ENCODE measurements at places on chromosomes 4 and X.

- no peak for DNase-seq
Observed at GRCh38 chr4:74266081-74266480, 42.2 kb upstream of the EPGN start.

DNA sequence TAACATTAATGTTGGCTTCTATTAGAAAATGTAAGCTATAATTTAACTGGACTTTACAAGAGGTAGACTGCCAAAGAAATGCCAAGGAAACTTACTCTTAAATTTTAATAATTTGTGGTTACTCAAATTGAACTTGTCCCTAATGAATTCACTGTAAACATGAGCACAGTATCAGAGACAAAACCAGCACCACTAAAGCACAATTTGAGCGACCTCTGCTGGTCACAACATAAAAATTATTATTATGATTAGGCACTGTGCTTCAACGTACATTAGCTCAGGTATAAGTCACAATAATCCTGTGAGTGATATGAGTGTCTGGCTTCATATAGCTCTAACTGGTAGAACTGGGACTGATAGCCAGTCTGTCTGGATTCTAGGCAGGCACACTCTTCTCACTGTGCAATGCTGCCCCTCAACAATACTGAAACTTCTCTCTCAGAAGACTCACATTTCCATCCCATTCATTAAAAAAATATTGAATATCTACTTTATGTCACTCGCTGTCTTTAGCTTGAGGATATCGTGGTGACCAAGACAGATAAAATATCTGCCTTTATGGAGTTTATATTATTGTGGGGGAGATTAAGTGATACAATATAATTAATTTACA is 8.0 kb downstream of the NUDT6 start:
- no peak for DNase-seq

GRCh38 chr4:46386570-46386969 is 3.4 kb downstream of the GABRA2 start:
- no peak for DNase-seq

DNA sequence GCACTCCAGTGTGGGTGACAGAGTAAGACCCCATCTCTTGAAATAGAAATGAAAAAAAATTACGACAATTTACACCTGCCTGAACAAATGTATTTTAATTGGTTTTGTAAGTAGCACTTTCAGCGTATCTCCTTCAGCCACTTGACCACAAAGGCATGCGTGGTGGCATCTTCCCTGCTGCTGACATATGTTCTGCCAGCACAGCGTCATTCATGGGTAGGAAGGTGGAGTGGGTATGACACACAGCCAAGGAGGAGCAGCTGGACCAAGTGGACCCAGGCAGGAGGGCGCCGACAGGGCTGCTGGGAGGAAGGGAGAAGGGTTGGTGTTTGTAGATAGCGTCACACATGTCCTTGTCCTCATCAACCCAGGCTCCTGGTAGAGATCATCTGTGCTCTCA is 28.6 kb upstream of the CLDN34 start:
- DNase-seq, result no peak

DNA sequence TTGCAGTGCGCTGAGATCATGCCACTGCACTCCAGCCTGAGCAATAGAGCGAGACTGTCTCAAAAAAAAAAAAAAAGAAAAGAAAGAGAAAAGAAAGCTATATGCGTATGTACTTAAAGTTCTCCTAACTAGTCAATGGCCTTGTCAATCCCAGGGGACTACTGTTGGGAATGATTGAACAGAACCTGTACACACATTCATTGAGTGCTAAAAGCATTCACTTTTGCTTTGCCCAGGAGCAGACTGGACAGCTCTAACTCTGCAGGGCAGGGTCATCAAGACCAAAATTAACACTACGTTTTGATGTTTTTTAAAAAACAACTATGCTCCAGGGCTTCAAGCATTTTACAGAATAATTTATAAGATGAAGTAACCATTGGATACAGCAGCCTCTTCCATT is 106.2 kb downstream of the FNIP2 start:
- DNase-seq, result no peak

DNA sequence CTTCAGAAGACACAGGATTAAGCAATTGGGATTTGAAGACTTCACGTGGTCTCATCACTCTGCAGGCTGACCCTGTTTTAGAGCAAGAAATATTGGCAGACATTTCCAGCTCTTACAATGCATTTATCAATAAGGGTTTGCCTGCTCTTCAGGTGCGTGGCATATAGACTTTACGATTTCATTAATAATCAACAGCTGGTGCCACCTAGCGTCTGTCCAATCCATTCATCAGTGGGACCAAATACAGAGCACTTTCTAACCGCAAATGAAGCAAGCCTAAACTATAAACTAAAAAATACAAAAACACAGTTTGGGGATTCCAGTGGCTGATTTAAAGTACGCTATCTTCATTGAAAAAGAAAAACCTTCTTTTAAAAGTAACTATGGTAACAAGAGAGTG is 125.4 kb upstream of the DMD start:
- no peak for DNase-seq

DNA sequence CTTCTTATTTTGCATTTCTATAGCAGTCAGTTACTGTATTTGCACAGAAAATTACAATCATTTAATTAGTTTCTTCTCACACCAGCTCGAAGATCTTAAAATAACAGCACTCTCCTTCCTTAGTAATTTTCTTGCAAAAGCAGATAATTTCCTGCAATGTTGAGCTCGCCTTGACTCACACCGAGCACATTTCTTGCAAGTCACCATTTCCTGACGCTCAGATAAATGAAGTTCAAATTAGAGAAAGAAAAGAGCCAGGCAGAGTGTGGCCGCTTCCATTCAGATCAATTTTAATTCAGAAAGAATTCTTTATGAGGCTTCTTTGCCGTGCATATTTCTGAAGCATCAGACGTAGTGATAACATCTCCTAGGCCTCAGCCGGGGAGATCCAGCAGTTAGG is 10.1 kb downstream of the SORCS2 start:
- DNase-seq, result no peak

DNA sequence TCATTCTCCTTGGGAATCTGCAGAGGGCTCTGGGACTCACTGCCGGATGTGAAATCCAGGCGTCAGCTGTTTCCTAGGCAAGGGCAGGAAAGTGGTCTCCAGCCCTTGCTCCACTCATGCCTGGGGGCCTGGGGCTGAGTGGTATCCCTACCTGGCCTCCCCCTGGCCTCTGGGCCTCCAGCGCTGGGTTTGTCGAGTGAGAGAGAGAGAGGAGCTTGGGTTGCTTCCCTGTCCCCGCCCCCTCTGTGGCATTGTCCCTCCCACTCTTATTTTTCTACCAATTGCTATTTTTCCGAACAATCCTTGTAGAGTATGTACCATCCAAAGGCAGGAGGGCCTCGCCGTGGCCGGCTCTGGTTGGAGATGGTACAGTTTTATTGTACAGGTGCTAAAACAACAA is 53.1 kb downstream of the ELF4 start:
- no peak for DNase-seq

DNA sequence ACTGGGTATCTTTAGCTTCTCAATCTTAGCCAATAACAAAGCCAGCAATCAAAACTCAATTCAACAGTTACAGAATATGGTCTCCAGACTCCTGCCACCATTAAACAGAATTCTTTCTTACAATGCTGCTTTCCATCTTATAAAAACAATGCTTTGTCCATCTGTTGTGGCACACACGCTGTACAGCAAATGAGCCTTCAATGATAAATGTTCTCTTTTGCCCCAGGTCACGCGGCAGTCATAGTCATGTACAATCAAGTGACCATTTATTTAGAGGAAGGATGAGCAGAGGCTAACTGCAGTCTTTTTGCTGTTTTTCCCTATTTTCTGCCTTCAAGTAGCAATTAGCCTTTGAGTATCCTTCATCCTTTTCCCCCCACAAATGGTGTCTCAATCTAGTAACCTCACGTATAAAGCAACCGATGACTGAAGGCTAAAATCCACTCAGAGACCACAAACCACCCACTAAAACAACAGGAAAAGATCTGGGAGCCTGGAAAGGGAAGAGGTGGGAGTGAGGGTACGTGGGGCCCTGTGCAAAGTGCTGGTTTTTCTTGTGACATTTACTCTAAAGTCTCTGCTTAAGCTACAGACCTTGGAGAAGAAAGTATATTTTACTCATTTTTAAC is 24.4 kb downstream of the TRIM2 start:
- no peak for DNase-seq

DNA sequence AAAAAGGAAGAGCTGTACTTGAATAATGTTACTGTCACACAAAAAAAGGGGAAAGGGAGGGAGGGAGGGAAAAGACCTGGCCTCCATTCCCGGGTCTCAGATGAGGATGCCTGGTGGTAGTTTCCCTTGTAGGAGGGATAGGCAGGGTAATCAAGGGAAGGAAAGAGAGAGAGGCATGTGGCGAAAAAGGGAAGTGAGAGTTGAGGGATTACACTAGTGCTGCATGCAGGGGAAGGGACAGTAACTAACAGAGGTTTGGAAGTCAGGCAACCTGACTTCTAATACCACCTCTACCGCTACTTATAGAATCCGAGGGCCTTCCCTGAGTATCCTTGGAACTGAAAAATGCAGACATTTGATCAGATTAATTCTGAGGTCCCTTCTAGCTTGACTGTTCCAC is 821.7 kb upstream of the FTHL17 start:
- no peak for DNase-seq

DNA sequence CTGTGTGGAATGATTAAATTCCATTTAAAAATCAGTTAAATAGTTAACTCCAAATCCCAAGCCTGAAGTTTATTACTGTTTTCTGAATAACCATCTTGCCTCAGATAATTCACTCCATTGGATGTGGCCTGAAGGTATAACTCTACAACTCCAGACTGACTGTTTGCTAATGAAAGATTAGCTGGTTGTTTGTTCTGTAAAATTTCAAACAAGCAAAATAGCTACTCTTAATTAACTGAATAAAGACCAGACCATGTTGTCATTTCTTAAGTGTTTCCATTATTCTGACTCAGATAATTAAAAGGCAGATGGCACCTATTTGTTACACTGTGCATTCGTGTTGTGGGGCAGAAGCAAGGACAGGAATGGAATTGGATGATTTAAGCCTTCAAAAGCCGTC is 78.5 kb upstream of the DDIT4L start:
- no peak for DNase-seq

DNA sequence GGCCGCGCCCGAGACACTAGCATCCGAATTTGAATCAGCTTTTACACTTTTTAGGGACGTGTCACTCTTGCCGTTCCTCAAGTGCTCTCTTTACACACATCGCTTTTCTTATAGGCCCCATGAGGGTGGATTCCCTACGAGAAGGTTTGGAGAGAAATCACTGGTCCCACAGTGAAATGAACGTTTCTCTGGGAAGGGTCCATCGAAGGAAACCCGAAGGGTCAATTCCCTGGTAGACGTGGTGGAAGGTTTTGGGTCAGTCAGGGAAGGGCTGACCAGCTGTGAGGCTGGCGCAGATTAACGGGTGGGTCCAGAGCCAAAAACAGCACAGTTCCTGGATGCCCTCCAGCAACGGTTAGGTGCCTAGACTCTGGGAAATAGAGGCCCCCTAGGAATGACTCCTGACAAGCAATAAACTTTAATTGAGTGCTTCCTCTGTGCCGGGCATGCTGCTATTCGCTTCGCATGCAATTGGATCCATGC is 35.9 kb downstream of the ETDC start:
- DNase-seq, result no peak

DNA sequence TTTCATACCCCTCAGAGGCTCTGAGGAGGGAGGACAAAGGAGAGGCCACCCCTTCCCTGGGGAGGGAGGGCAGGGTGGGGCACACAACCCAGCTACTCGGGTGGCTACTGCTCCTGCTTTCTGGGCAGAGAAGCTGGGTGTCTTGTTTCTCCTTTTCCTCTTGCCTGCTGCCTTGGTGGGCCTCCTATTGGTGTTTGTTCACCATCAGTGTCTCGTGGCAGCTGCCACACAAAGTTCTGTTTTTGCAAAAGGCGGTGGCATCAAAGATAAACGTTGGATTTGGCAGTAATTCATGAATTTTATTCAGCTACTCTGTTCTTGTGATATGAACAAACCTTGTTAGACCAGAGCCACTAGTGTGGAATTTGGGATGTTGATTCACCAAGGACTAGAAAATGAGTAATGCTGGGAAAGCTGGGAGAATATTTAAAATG is 153.0 kb upstream of the SCML1 start:
- no peak for DNase-seq

DNA sequence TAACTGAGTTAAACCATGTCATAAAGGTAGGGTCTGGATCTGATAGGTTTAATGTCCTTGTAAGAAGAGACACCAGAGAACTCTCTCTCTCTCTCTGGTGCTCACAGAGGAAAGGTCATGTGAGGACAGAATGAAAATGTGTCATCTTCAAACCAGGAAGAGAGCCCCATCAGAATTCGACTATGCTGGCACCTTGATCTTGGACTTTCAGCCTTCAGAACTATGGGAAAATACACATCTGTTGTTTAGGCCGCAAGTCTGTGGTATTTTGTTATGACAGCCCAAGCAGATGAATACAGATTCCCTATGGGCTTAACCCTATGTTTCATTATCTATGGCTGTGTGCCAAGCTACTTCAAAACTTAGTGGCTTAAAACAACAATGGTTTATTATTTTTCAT is 105.5 kb upstream of the DDIT4L start:
- DNase-seq, result no peak

DNA sequence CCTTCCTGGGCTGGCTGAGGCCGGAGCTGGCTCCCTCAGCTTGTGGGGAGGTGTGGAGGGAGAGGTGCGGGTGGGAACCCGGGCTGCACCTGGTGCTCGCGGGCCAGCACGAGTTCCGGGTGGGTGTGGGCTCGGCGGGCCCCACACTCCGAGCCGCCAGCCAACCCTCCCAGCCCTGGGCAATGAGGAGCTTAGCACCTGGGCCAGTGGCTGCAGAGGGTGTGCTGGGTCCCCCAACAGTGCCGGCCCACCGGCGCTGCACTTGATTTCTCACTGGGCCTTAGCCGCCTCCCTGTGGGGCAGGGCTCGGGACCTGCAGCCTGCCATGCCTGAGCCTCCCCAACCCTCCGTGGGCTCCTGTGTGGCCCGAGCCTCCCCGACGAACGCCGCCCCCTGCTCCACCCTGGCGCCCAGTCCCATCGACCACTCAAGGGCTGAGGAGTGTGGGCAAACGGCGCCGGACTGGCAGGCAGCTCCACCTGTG is 182.7 kb upstream of the PAQR3 start:
- no peak for DNase-seq

GRCh38 chr4:52979020-52979419 is 116.9 kb downstream of the RASL11B start:
- no peak for DNase-seq

DNA sequence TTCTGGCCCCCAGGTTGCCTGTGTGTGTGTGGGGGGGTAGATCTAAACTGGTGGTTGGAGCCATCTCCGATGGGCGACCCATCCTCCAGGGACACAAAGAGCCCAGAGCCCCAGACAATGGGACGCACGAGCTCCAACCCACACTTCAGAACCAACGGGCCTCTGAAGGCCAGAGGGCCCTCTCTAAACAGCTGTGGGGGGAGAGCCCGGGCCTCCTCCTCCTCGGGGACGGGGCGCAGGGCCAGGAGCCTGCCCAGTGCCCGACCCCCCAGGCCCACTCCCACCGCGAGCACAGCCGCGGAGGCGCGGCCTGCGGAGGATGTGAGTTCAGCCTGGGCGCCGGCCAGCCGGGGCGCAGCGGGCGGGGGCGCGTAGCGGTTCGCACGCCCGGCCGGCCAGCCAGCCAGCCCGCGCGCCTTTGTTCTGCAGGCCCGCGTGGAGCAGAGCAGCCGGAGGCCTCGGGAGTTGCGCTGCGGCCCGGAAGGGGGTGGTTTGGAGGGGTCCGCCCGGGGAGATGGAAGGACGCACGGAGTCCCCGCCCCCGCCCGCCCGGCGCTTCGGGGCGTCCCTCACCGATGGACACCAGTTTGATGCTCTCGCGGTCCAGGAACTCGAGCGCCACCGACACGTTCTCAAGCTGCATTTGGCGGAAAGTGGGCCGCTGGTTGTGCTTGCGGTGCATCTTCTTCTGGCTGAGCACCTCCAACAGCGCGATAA is 4.0 kb downstream of the FLNA start:
- no peak for DNase-seq

- DNase-seq, result no peak
Observed at GRCh38 chrX:13110433-13111324, 66.3 kb upstream of the FAM9C start.
